Activated naive CD4-positive, alpha-beta T cell (primary cell): ENCODE measurements at places on chromosomes 5 and 9.

- DNase-seq = no peak
Observed at GRCh38 chr5:13976867-13977830, 32.7 kb upstream of the DNAH5 start.

DNA sequence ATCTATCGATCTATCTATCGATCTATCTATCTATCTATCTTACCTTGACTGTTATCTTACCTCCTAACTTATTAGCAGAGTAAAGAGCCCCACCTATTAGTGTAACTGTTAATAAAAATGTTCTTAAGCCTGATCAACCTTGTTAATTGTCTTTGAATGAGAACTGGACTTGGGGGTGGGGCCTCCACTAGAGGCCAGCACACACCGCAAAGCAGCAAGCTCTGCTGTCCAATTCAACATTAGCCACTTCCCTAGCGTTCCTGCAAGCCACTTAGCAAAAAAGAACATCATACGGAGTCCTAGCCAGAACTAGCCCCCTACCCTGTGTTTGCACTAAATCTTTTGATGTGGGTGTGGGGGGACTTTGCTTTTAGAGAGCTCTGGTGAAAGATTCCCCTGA, 515.8 kb downstream of the KDM4C start:
- DNase-seq = no peak

DNA sequence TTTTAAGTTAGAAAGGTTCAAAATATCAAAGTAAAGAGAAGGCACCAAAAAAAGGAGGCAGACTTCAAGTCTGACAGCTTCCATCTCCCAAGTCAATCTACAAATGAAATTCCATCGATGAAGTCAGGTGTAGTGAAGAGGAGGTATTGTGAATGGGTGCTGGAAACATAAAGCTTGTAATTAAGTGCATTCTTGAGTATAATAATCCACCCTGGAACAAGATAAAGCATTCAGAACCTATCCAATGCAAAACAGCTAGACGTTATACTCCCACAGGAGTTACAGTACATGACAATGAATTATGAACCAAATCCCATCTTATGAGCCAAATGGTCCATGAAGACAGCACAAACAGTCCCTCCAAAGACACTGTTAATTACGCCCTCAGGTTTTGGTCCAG, 22.3 kb downstream of the BNC2 start:
- DNase-seq = no peak

DNA sequence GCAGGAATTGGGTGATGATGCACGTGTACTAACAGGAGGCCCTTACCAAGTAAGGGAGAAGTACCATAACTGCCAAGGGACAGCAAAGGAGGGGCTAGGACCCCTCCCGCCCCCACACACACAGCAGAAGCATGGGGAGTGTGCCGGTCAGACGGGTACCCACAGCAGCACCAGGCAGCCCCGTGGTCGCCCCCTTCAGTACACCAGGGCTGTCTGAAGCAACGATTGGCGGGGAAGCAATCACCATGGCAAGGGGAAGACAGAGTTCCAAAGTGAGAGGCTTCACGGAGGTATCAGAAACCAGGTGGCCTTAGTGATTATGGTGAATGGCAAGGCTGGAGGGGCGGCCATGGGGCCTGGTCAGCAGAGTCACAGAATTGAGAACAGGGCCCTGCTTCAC, 72.2 kb downstream of the CAMSAP1 start:
- DNase-seq = no peak

- no peak for DNase-seq
Observed at GRCh38 chr9:18256568-18256967, 217.4 kb upstream of the ADAMTSL1 start.

DNA sequence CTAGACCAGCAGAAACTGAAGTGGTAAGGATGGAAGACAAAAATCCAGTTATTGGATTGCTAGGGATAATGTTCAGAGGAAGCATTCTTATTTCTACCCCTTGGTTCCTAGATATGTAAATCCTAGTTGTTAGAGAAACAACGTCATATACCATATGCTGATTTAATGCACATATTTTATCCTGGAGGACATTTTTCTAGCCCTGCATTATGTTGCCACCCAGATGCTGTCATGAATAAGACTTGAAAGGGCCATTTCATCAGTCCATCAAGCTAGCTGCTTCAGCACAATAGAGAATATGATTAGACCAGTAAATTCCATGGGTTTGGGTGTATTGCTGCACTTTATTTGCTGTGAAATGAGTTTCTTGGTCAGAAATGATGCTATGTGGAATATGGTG, 1736.4 kb downstream of the MAT2B start:
- DNase-seq = no peak

DNA sequence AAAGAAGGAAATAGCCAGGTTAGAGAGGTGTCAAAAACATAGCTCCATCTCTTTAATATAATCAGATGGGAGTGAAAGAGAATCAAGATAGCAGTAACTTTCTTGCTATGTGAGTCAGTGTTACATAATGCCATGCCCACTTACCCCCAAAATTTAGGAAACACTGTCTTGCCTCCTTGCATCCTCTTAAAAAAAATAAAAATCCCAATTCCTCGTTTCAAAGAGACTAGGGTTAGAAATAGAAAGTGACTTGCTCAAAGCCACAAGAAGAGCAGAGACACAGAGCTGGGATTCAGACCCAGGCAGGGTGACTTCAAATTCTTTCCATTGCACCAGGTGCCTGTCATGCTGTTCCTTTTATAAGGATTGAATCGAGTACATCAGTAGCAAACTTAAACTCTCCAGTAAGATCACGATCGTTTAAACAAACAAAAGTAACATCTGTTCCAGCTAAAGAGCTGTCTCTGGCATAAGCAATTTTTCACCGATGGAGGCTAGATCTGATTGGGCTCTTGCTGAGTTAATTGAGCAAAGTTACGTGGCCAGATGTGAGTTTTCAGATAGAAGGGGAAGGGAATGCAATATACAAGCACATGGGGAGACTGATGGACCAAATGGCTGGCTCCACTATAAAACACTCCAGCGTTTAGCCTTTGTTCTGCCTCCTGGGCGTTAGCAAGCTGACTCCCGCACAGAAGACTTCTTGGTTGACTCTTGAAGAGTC, 176.9 kb downstream of the PALM2AKAP2 start:
- DNase-seq = no peak

DNA sequence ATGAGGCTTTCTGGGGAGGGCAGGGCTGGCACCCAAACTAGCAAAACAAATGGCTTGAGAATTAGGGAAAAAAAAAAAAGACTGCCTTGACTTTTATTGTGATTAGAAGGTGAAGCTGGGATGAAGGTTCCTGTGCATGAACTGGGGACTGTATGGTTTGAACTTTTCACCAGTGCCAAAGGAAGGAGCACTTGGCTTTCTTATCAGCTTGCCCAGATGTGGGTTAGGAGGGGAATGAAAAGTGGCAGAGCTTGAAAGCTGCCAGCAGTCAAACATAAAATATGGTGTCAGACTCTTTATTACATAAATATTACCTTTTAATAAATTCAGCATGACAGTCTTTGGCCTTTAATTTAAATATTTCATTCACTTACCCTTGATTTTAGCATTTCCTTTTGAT, 182.5 kb downstream of the PSAT1 start:
- DNase-seq = no peak

DNA sequence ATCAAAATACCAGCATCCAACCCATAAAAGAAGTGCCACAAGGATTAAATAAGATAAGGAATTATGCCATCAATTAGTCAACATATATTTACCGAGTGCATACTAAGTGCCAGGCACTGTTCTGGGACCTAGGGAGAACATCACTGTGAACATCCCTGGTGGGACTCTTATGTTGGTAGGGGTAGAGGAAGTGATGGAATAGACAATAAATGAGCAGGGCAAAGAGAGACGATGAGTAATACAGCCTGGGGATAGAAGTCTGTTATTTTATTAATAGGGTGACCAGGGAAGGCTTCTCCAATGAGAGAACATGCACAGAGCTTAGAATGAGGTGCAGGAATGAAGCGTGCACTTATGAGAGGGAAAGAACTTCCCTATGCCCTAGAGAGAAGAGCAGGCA, 47.4 kb upstream of the VLDLR start:
- DNase-seq = no peak

GRCh38 chr5:18984559-18985080, 1003.4 kb downstream of the CDH18 start:
- no peak for DNase-seq

DNA sequence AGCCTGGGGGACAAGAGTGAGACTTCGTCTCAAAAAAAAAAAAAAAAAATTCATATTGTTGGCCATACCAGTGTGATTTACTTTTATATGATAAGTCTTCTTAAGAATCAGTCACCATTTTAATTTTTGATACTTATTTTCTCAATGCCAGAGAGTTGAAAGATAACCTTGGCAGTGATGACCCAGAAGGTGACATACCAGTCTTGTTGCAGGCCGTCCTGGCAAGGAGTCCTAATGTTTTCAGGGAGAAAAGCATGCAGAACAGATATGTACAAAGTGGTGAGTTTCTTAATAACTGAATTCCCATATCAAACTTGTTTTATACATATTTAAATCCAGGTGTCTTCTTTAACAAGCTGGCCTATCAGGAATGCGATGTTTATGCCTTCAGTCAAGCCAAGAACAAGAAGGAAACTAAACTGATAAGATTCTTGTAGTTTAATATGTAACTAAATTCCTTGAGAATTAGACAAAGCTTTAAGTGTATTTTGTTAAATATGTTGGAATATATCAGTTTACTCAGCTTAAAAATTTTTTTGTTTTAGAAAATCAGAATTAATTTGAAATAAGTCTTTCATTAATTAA, 81.5 kb downstream of the NIPBL start:
- no peak for DNase-seq

GRCh38 chr5:7650755-7651154, 200.2 kb downstream of the CFAP90 start:
- no peak for DNase-seq

DNA sequence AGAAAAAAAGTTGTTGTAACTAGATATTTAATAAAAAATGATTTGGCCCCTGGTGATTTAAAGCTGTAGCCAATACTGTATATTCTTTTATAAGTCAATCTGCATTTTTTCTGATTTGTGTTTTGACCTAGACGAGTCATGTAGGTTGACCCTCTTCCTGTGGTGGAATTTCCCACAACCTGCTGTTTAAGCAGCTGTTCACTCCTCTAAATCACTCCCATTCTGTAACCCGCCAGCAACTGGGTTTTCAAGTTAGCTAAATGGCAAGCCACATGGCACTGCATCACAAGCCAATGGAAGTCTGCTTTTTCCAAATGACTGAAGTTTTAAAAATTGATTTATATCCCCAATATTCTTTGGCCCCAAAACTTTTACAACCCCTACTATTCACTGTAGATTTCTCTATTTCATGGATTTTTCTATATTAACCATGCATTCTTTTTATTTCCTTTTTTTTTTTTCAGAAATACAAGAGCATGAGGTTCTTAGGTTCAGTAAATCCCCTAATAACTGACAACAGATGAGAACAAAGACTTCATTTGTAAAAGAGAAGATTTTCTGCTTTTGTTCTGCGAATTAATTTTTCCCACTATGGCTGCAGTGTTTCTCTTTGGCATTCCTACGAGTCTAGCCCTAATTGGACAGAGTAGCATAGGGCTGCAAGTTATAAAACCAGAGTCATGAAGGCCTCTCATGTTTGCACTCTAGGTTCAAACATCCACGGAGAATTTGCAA, 184.5 kb upstream of the TLE4 start:
- no peak for DNase-seq

DNA sequence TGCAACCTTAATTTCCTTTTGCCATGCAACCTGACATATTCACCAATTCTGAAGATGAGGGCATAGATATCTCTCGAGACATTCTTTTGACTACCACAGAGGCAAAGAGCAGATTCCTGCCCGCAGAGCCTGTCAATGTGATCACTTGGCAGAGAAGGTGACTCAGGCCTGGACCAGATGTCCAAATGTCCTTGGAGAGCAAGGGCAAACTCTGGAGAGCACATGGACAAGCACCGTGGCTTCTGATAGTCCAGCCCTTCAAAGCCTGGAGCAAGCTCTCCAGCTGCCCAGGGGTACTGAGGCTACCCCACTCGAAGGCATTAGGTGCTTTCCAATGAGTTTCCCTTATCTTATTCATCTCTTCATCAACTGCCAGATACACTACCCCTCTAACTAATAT, 50.4 kb upstream of the ALDH1B1 start:
- no peak for DNase-seq

- no peak for DNase-seq
Observed at GRCh38 chr5:32390819-32391591, 53.5 kb downstream of the ZFR start.

DNA sequence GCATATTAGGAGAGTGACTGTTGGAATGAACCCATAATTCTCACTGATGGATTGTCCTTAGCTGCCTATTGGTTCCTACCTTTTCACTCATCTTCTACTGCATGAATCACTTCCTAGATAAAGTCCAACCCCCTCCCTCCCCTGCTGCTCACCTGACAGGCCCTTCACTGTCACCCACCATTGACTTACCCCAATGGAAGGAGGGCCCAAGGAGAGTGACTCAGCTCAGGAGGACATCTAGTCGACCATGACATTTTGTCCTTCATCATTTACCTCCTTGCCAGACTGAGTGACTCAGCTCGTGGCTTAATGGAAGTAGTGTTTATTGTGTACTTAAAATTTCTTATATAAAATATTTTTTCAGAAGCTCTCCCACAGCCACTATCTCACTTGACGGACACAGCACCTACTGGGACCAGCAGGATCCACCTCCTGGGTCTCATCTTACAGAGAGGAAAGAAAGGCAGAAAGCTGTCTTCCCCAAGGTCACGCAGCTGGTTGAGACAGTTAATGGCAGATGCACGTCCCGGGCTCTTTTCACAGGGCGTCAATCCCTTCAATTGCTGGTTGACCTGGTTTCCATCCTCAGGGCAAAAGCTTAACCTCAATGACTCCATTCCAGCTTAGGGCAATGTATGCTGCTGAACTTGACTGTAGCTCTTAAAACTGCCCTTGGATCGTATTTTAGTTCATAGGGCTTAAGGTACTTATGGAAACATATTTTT, 142.3 kb downstream of the MARCHF11 start:
- DNase-seq = no peak
